ENCODE measurements at places on chromosomes 4 and X.

- DNase-seq: no peak
Observed at GRCh38 chr4:124487651-124488050, 224.9 kb downstream of the ANKRD50 start.

- no peak for DNase-seq
Observed at GRCh38 chr4:123417813-123418212, 21.2 kb downstream of the SPRY1 start.

DNA sequence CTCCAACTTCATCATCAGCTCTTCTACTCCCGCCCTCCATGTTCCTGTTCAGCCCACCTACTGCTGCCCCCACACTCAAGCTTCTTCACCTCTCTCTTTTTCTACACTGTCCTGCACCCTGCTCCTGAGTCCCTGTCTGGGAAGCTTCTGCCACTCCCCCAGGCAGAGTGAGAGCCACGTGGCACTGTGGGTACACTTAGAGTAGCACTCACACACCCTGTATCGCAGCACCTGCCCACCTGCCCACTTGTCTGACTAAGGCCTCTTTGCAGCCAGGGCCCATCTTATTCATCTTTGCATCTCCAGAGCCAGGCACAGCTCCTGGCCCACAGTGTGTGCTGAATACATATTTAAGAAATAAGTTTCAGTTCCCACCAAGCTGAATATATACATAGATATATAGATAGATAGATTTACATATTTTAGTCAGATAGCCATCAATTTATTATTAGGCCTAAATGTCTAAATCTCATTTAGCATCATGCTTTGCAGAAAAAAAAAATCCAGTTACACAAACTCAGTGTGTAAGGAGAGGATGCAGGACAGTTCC lies 24.9 kb downstream of the CCDC149 start:
- no peak for DNase-seq

DNA sequence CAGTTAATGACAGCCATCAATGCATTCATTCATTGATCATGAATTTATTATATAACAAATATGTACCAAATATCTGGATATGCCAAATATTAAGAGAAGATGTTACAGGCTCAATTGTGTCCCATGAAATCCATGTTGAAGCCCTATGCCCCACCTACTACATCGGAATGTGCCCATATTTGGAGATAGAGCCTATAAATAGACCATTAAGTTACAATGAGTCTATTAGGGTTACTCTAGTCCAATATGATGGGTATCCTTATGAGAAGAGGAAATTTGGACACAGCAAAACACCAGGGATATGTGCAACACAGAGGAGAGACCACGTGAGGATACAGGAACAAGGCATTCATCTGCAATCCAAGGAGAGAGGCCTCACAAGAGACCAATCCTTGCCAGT lies 634.5 kb downstream of the DMD start:
- no peak for DNase-seq

DNA sequence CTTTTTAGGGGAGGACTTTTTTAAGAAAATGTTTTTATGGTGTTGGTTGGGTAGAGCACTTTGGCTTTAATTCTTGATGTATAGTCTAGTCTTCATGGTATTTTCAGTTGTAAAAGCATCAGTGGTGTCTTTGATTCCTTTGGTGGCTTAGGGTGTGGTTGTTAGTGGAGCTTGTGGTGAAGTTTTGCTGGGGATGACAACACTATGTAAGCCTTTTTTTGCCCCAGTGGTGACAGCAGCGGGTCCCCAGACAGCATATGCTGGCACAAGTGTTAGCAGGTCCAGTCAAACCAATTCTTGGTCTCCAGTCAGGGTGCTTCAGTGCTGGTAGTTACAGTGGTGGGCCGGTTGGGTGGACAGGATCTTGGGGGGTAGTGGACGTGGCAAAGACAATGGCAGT lies 52.0 kb downstream of the CHIC1 start:
- peak; percentile 16 for DNase-seq

Data from CD8-positive, alpha-beta T cell (primary cell).